Ovary (tissue), 10 donors: ENCODE measurements at places on chromosomes 11 and 22. TPM values are rescaled to one million over a fixed set of nuclear protein-coding genes. Genes with fewer than 3 reads are reported as not detected.

TRIM66 gene
- 2.6 TPM for polyA plus RNA-seq

MS4A8 gene
- 0.45 TPM for polyA plus RNA-seq

OR5T1 gene
- not detected for polyA plus RNA-seq

OR10AG1 gene
- polyA plus RNA-seq = not detected

EXPH5 gene
- polyA plus RNA-seq = 0.12 TPM

GRCh38 chr22:26722159-26722558, 64.8 kb downstream of the MIAT start:
- no peak for DNase-seq

DNA sequence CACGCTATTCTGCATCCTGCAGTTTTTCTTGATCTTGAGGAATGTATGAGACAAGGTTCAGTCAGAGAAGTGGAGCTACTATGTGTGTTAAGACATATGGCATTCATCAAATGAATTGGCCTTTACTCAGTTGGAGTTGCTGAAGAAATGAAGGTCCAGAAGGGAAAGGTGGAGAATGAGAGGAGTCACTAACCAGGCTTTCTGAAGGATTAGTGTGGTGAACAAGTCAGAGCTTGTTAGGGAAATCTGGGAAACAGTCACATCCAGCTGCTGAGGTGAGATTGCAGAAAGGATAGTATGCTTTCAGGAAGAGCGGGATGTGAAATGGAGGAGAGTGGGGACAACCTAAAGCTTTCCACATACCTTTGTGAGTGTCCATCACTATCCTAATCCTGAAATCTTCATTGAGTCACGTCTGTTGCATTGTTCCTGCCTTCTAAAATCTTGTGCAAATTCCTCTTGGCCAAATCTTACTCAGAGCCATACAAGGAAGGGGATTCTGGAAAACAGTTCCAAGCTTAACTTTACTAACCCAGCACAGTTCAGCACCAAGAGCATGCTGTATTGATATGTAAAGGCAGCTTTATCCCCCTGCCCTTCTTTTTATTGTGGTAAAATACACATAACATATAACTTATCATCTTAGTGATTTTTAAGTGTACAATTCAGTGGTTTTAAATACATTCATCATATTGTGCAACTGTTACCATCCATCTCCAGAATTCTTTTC, 11.4 kb upstream of the PITPNB start:
- no peak for DNase-seq

- peak; percentile 53 for DNase-seq
These were observed 452 bp downstream of the MACROD1 start for GRCh38 chr11:64165481-64165841.

DNA sequence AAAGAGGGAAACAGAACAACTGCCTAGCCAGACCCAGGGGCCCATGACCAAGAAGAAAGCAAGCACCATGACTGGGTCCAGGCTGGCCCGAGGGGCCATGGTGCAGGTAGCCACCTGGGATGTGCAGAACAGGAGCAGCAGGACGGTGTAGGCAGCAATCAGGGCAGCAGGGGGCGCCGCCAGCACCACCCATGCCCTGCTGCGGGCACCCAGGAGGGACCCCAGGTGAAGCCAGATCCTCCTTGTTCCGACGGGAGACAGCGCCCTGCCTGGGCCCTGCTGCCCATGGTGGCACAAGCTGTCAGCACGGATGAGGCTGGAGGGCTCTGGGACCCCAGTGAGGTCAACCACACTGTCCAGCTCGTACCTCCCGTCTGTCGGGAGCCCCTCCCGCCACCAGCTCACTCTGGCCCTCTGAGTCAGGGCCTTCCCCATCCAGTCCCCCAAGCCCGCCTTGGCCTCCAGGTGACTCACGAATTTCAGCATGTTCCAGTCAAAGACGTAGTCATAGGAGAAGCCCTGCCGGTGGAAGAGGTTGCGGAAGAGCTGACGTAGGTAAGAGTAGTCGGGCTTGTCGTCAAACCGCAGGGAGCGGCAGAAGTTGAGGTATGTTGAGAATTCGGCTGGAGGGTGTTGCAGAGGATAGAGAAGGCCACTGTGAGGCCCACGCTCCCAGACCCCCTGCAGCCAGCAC, 18.8 kb downstream of the CSNK1E start:
- DNase-seq = no peak

GRCh38 chr22:49344656-49345055, 483.0 kb downstream of the BRD1 start:
- no peak for DNase-seq

DNA sequence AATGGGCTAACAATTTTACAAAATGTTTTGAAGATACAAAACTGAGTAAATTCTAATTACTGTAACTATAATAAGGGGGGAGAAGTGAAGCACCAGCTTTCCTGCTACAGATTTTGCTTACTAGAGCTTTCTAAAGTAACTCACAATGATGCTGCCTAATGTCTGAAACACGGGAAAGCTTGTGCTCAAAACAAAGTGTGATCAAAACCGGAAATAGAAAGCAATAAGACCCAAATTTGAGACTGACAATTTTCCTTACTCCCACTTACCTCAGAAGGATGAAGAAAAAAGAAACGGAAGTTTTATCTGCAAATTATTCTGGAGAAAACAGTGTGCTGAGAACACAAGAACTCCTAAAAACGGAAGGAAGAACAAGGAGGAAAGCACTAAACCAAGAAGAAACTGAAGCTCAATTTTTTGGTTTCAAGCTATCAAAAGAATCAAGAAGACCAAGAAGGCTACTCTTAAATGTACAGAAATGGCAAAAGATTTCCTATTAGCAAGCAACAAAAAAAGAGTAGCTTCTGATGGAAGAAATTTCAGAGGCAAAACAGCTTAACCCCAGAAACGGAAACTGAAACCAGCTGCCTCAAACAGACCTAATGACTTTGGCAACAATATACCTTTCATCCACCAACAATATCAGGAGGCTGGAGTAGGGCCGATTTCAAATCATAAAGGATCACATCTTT, 33.4 kb downstream of the AMBRA1 start:
- DNase-seq = no peak

- DNase-seq = peak; percentile 66
These were observed 20.2 kb downstream of the RTN4RL2 start for GRCh38 chr11:57480409-57481137.

DNA sequence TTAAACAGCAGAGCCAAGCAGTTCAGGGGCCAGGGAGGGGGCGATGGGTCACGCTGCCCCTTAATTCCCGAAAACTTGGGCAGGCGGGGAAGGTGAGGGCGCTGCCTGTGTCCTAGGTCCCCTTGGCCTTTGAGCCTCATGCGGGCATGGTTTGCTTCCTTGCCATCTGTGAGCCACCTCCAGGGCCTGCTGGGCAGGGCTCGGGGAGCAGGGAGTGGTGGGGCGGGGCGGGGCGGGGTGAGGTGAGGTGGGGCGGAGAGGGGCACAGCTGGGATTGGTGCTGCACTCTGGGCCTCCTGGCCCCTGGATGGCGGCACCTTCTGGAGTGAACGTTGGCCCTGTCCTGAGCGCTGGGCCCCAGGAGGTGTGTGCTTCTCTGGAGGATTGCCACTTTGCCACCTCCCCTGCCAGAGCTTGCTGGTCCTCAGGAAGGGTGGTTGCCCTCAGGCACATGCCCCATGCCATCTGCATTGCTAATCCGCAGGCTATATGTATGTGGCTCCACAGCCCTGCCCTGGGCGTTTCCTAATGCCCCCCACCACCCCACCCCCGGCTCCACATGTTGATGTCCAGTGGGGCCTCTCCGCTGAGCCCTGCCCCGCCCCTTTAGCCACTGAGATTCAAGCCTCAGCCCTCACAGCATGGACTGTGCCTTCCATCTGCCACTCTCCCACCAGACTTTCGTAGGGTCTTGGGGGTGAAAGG, 352.5 kb downstream of the TBC1D22A start:
- DNase-seq = peak; percentile 9
